Amniotic epithelial cell (primary cell): ENCODE measurements at places on chromosomes 5 and 9.

DNA sequence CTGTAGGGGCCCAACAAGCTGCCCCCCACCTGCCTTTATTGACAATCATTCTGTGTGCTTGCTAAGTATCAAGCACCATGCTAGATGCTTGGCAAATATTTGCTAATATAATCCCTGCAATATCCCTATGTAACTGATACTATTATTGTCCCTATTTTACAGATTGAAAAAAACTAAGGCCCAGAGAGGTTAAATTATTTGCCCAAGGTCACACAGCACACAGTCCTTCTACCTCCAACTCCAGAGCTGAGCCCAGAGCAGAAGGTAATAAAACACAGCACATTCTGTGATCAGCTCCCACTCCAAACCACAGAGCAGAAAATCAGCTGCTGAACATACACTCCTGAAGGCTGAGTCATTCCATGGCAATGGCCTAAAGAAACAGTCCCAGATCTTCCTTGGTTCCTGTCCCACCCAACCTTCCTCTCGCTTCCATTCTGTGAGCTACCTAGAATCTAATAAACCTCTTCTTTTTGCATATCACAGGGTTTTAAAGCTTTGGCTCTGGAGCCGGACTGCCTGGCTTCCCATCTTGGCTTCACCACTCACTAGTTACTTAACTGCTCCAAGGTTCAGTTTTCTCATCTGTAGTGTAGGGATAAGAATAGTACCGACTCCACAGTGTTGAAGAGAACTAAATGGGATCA lies 66.7 kb upstream of the ADRA1B start:
- DNase-seq: peak; percentile 87

- peak; percentile 54 for DNase-seq
Measured at GRCh38 chr5:147621016-147621415, 111.1 kb upstream of the DPYSL3 start.

GRCh38 chr5:60538955-60539866 lies 160.8 kb downstream of the DEPDC1B start:
- peak; percentile 34 for DNase-seq

DNA sequence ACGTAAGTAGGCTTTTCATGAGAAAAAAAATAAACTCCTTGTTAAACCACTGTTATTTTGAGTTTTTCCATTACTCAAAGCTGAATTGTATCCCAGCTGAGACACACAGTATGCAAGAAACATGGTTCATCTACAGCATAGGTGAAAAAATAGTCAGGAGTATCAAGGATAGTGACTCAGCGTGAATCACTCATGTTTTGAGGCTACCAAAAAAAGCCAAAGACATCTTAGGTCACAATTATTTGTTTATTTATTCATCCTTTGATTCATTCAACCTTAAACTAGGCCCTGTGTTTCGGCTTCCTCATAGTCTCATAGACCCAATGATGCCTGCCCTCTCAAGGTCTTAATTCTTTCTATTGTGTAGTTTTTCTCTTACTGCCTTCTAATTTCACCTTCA lies 32.9 kb upstream of the STX17 start:
- peak; percentile 12 for DNase-seq

DNA sequence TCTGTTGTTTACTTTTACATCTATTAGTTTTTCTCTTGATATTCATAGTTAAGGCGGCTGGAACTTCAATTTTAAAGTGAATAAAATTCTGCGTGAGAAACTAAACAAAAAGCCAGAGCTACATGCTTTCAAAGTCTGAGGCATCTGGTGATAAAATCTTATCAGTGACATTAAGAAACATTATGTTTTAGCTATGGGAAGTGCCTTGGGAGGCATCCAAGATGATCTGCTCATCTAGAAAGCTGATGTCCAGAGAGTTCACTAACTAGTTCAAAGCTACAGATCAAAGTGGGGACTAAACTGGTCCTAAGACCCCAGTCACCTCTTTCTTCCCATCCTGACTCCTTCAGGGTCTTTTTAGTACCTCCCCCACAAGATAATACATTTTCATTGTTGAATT lies 37.2 kb downstream of the MRPS27 start:
- peak; percentile 93 for DNase-seq

GRCh38 chr9:91158286-91158685 lies 203.4 kb downstream of the AUH start:
- peak; percentile 44 for DNase-seq

DNA sequence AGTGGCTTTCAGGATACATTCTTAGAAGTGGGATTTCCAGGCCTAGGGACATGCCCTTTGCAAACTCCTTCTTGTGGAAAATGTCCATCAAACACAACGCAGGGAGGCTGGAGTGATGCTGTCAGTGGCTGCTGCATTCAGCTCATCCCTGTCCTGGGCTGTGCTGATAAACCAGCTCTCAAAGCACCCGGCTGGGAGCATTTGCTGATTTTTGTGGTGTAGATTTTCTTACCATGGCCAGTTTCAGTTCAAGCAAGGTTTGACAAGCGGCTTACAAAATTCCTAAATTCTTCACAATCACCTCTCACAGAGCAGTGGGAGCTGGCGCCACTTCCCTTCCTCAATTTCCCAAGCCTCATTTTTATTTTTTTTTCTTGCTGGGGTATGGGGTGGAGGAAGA lies 28.2 kb downstream of the FAM163B start:
- peak; percentile 57 for DNase-seq

DNA sequence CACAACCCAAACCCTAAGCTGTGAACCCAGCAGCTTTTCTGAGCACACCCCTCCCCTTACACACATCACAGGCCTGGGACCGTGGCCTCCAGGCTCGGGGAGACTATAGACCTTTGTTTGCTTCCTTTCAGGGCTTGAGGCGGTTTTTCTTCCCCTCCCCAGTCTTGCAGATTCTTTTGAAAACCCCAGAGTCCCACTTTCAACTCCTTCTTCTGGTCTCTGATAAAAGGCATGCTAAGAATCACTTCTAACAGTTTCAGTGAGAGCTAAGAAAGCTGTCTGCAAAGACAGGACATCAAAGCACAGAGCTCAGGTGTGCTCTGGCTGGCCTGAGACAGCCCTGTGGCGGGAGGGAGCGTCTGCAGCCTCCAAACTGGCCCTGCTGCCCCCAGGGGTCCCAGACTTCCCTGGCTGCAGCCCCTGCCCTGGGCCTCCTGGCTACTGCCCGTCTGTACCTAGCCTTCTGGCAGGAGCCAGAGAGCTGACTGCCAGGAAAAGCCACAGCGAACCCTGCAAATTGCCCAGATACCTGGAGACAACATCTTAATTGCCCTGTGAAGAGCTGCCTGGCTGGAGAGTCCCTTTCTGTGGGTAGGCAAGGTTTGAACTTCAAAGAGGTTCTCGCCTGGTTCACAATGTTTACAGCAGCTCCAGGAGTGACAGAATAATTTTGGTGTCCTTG lies 138.9 kb downstream of the GADD45G start:
- no peak for DNase-seq

DNA sequence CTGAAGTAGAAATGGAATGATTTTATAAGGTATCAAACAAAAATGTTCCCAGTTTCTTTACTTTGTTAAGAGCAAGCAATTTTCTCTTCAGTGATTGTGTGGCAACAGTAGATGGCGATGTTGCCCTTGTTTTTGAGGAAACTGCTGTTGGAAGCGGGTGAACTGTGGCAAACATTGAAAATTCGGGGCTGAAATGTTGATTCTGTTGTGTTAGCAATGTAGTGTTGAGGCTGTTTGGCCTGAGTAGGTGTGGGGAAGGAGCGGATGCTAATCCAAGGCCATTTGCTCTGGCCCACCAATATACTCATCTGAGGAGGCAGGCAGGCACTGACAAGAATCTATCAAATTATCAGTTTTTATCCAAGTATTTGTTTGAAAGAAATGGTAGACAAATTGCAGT lies 129.8 kb downstream of the SLC12A2 start:
- DNase-seq: peak; percentile 72

DNA sequence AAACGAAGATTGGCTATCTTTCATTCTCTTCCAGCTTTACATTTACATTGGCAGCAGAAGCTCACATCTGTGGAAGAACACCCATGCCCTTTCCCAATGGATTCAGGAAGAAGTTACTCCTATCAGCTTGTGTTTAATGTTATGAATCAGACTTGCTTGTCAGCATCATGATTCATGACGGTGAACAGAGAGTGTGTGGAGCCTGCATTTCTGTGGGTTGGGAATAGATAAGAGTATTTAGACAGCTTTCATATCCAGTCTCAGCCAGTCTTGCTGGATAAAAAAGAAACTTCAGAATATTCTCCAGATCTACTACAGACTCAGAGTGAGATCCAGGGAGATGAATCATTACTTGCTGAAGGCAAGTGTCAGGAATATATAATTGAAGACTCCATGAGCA lies 812.9 kb upstream of the ZNF608 start:
- peak; percentile 99 for DNase-seq
